Jurkat, Clone E6-1 (cell line): ENCODE measurements at places on chromosomes 6 and 20.

- no peak for DNase-seq
These were observed 129.1 kb downstream of the DST start for GRCh38 chr6:56513631-56514030.

- no peak for DNase-seq
These were observed 447.4 kb downstream of the PKHD1 start for GRCh38 chr6:51640021-51640420.

GRCh38 chr20:11261533-11262000, 587.8 kb upstream of the JAG1 start:
- no peak for DNase-seq

GRCh38 chr6:108114841-108115597, 40.5 kb upstream of the OSTM1 start:
- no peak for DNase-seq

- DNase-seq = no peak
These were observed 496.7 kb downstream of the UTRN start for GRCh38 chr6:144781836-144782235.

- DNase-seq = no peak
These were observed 190.3 kb upstream of the POU3F2 start for GRCh38 chr6:98644063-98644462.
